H54 (cell line): ENCODE measurements at places on chromosomes 1 and 21.

GRCh38 chr1:212254853-212255363, 30.3 kb upstream of the PPP2R5A start:
- no peak for DNase-seq

DNA sequence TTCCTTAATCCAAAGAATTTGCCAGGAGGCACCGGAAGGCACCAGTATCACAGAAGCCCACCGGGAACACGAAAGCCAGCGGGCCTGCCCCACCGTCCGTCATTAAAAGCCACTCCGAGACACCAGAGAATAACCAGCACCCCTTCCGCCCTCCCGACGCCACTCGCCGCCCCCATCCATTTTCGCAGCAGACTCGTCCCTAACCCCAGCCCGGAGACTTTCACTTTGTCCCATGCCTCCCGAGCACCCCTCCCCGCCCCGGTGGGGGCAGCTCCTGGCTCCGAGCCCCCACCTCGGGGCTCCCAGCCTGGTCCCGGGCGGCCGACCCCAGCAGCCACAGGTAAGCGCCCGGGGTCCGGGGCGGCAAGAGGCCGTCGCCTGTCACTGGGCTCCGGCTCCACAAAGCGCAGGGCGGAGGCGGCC, 105.4 kb downstream of the SLC45A1 start:
- DNase-seq = no peak

DNA sequence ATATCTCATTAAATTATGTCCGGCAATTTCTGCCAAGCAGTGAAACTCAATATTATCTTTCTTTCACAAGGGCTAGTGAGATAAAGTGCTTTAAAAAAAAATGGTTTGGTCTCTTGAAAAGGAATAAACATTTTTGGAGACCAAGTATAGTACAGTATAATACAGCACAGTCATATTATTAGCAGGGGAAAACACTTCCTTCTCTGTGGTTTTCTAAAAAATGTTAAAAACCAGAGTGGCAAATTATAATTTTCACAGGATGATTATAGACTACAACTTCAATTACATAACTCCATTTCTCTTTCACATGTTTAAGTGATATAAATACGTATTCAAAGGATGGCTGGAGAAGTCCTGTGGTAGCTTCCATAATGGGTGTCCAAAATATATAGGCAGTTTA, 170.3 kb upstream of the DMRTA2 start:
- no peak for DNase-seq

DNA sequence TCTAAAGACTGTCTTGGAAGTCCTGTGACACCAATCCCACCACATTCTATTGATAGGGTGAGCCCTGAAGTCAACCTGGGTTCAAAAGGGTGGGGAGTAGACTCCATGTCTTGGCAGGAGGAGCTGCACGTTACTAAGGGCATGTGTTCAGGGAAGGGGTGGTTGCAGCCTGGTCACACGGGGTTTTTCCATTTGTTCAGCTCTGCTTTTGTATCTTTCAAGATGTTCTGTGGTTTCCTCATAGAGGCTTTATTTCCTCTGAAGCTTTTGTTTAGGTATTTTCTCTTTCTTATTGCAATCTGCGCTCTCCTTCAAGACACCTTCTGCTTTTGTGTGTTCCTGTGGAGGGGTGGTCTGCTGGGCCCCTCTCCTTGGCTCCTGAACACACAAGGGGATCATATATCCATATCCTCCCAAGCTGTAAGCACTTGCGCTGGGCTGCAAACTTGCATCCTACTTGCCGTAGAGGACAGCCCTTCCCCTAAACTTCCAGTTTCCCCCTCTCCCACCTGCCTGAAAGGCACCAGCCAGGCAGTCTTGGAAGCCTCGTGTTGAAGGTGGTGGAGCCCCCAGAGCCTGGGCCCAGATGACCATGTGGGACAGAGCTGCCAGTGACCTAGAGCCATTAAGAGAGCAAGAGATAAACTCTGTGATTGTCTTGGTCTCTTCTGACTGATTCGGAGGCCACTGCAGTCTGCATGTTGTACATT, 62.5 kb upstream of the TRAPPC10 start:
- no peak for DNase-seq

GRCh38 chr1:115214098-115214497, 124.0 kb downstream of the NGF start:
- DNase-seq = no peak

GRCh38 chr1:225824533-225824941, 14.6 kb downstream of the EPHX1 start:
- DNase-seq = no peak

- no peak for DNase-seq
Measured at GRCh38 chr1:76237211-76237610, 162.7 kb downstream of the ST6GALNAC3 start.

- DNase-seq = no peak
Measured at GRCh38 chr1:34790985-34791384, 1.8 kb upstream of the GJA4 start.

GRCh38 chr1:94660994-94661393, 119.4 kb upstream of the F3 start:
- no peak for DNase-seq

- no peak for DNase-seq
Measured at GRCh38 chr1:235742914-235743599, 93.5 kb upstream of the GNG4 start.

- DNase-seq = no peak
Measured at GRCh38 chr1:192516776-192517297, 58.7 kb upstream of the RGS1 start.

DNA sequence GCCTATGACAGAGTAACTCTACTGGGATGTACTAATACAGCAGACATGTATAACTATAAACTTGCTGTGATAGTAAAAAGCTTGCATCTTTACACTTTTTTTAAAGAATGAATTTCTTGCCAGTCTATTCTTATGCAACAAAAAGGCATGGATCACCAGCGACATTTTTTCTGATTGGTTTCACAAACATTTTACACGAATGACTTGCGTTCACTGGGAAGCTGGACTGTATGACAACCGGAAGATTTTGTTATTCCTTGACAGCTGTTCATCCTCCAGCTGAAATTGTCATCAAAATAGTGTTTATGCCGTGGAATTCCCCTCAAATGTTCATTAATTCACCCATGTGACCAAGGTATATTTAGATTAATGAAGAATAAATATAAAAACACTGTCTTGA, 131.0 kb downstream of the XPR1 start:
- DNase-seq = no peak

- DNase-seq = no peak
Measured at GRCh38 chr1:9174243-9174642, 45.3 kb upstream of the GPR157 start.

GRCh38 chr1:28097100-28097472, 8.7 kb upstream of the EYA3 start:
- no peak for DNase-seq

GRCh38 chr1:20052386-20052785, 17.6 kb upstream of the PLA2G5 start:
- DNase-seq = no peak

- peak; percentile 26 for DNase-seq
Measured at GRCh38 chr1:8238141-8239038, 79.5 kb upstream of the SLC45A1 start.

DNA sequence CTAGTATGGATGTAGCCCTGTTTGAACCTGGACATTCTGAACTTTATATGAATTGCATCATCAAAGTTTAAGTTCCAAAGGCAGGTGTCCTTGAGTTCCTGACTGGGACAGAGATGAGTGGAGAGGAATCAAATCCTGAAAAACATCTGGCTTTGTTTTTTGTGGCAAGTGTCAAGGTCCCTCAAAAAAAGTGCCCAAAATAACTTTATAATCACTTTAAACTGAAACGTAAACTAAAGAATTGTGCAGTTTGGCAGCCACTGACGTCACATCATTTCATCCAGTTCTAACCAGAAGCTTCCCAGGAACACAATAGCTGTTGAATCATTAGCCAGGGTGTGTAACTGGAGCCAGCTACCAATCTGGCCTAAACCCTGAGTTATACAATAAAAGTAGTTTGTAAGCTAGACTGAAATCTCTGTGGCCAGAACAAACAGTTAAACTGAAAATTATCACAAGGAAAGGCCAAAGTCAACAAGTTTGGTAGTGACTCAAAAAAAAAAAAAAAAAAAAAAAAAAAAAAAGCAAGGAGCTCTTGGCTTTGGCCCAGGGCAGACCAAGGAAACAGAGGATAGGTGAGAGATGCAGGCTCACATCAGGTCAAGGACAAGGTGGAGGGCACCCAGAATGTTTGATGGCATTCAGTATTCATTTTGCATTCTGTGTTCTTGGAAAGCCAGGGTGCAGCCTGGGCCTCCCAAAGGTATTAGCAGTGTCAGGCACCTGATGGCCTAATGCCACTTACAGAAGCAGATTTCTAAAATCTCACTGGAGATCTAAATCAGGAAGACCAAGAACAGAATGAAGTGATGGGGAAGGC, 74.3 kb downstream of the TNFSF18 start:
- DNase-seq = no peak
